ENCODE measurements at places on chromosomes 12 and 14.

- no peak for DNase-seq
These were observed 268.6 kb downstream of the BTG1 start for GRCh38 chr12:91877022-91877421.

DNA sequence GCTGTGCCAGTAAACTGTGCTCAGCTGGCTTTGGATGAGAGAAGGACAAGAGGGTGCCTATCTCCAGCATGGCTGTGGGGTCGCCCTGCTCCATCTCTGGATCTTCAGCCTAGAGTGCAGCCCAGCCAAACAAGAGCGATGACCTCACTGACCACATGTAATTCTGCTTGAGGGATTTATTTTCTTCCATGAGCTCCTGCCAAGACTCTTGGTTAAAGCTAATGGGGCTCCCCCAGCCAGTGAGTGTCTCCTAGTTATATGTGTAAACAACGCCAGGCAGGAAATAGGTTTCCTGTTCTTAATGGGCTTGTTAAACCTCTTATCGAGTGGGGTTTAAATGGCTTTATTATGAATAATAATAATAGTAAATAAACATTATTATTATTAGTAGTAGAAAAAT is 397.2 kb downstream of the NRXN3 start:
- DNase-seq: no peak

GRCh38 chr12:45273717-45274271 is 57.9 kb downstream of the ANO6 start:
- no peak for DNase-seq

- DNase-seq: no peak
These were observed 2.8 kb upstream of the CD4 start for GRCh38 chr12:6786416-6787094.
